ENCODE measurements at places on chromosomes 3 and 15. TPM values are rescaled to one million over a fixed set of nuclear protein-coding genes. Genes with fewer than 3 reads are reported as not detected.

- DNase-seq, result no peak
- H3K27ac ChIP-seq, result no peak overlapping the region
- no peaks in the 10 kb centered on the region for H3K4me1 ChIP-seq
- no peaks in the 10 kb centered on the region for H3K36me3 ChIP-seq
- H3K27me3 ChIP-seq, result no peaks in the 10 kb centered on the region
Measured at GRCh38 chr3:110066206-110066605, 728.9 kb upstream of the DPPA4 start.

- H3K4me3 ChIP-seq, result no peak overlapping the region
- no peaks in the 10 kb centered on the region for H3K36me3 ChIP-seq
- no peak overlapping the region for H3K27ac ChIP-seq
- no peak for DNase-seq
Measured at GRCh38 chr3:32592696-32593353, 22.2 kb upstream of the DYNC1LI1 start.

Gene DPPA2
- total RNA-seq, result not detected

DNA sequence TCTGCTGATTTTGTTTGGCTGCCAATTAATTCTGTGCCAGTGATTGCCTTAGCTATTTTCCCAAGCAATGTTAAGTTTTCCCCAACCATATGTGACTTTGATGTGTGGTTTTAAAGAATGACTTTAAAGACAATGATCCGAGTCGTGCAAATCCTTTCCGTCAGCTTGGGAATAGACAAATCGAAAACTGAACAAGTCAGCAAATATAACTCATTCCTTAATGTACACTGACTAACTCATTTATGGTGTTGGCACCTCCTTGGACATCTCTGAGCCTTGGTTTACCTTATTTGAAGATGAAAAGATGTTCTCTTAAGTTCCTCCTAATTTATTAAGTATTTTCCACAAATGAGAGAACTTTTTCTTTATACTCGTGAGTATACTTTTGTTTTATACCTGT lies 249.4 kb upstream of the SLCO3A1 start:
- no peak overlapping the region for H3K27ac ChIP-seq
- H3K27me3 ChIP-seq, result no peaks in the 10 kb centered on the region
- no peak overlapping the region for H3K4me3 ChIP-seq
- no peak for DNase-seq

DNA sequence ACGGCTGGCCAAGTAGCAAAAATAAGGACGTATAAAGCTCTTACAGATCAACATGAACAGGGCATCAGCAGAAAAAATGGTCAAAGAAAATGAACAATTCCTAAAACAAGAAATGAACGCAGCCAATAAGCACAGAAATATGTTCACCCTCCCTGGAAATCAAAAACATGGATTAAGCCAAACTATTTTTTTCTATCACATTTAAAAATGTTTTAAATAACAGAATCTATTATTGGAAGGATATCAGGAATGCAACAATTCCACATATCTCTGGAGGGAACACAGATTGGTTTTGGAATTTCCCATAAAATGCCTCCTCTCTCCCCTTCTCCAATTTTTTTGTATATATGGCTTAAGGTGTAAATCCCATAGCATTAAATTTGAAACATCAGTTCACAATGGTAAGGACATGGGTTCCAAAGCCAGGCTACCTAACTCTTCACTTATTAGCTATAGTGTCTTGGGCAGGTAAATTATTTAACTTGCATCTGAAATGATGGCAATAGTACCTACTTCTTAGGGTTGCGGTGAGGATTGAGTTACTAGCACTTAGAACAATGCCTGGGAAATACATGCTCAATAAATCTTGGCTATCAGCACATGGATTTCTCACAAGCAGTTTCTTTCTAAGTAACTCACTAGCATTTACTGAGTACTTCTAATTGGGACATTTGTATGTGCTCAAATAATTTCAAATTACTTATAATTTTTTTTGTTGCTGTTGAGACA lies 10.1 kb downstream of the UACA start:
- H3K4me1 ChIP-seq, result peaks cover 6% of the 10 kb centered on the region
- peaks cover under 1% of the 10 kb centered on the region for H3K27me3 ChIP-seq
- no peak overlapping the region for H3K27ac ChIP-seq
- H3K4me3 ChIP-seq, result no peak overlapping the region
- no peak for DNase-seq

DNA sequence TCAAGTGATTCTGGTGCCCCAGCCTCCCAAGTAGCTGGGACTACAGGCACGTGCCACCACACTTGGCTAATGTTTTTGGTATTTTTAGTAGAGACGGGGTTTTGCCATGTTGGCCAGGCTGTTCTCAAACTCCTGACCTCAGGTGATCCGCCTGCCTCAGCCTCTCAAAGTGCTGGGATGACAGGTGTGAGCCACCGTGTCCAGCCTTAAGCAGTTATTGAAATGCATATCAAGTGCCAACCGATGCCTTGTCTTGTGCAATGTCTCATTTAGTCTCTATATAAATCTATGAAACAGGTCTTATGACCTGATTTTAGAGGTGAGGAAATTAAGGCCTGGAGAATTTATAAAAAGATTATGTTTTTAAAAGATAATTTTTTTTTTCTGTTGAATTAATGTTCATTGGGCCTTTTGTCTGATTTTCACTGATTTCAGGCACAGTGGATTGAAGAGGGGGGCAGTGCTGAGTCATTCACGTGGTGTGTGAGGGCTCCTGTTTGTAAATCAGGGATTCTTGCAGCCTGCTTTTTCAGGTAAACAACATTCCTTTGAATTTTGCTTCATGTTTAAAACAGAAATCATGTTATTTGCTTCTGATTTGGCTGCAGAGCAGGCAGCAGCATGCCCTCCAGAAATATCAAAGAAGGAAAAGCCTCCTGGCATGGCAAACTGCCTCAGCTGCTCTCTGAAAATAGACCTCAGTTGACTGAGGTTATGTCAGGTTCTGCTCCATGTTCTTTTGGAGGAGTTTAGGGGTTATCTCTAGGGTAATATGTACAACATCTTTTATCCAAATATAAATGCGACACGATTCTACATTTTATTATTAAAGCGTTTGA lies 407.0 kb upstream of the RGMA start:
- H3K4me3 ChIP-seq, result no peak overlapping the region
- no peaks in the 10 kb centered on the region for H3K36me3 ChIP-seq
- no peak overlapping the region for H3K27ac ChIP-seq
- H3K4me1 ChIP-seq, result no peaks in the 10 kb centered on the region
- DNase-seq, result no peak

DNA sequence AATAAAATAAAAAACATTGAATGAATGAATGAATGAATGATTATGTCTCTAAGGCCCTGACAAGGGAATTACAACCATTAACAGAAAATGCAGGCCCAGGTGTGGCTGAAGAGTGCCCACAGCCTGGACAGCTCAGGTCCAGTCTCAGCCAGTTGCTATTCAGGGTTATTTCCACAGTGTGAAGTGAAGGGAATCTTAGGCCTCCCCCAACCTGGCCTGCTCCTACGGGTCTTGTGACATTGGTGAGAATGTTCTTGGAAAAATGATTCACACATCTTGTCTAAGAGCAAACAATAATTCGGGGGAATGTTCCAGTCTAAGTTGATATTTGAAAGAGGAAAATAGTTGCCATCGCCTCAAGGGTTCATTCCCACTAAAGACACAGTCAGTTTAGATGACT lies 37.0 kb downstream of the MINDY4B start:
- no peaks in the 10 kb centered on the region for H3K4me1 ChIP-seq
- no peak for DNase-seq
- H3K27ac ChIP-seq, result no peak overlapping the region
- no peak overlapping the region for H3K4me3 ChIP-seq
- no peaks in the 10 kb centered on the region for H3K36me3 ChIP-seq

DNA sequence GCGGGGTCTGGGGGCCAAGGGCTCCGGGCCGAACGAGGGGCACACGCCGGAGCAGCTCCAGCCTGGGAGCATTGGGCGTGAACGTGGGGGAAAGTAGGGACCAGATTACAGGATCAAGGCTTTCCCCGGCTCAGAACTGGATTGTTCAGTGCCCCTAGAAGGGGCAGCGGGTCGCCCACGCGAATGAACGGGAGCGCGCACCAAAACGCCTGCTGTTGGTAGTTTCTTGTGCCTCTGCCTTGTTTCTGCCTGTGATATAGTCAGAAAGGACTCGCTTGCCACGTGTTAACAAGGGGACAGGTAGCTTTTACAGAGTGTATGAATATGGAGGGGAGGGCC lies 1.1 kb downstream of the CASR start:
- DNase-seq, result no peak
- H3K27me3 ChIP-seq, result peaks cover 14% of the 10 kb centered on the region
- H3K4me3 ChIP-seq, result peak overlapping the region; percentile 8
- no peak overlapping the region for H3K27ac ChIP-seq

Gene ZPLD1
- not detected for total RNA-seq

DNA sequence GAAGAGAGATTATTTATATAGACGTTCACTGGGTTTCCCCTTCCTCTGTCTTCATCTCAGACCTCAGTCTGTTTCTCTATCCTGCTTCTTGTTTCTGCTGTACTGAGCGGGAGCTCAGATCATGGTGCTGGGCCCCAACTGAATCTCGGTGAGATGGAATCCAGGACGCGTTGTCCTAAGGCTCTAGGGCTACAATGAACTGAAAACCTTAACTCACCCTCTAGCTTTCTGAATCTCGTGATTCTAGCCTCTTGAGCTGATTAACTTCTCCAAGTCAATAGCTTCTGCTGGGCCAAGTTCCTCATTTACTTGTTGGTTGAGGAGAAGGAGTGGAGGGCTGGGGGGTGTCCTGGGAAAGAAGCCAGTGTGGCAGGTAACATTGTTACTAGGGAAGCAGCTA lies 32.7 kb upstream of the MAP3K13 start:
- H3K27ac ChIP-seq, result no peak overlapping the region
- DNase-seq, result no peak
- H3K36me3 ChIP-seq, result no peaks in the 10 kb centered on the region

GRCh38 chr15:40743921-40744814 lies 10.9 kb downstream of the RMDN3 start:
- no peaks in the 10 kb centered on the region for H3K27me3 ChIP-seq
- H3K4me1 ChIP-seq, result peaks cover 22% of the 10 kb centered on the region
- peak overlapping the region; percentile 81 for H3K27ac ChIP-seq
- H3K4me3 ChIP-seq, result no peak overlapping the region
- peaks cover 59% of the 10 kb centered on the region for H3K36me3 ChIP-seq
- peak; percentile 30 for DNase-seq

DNA sequence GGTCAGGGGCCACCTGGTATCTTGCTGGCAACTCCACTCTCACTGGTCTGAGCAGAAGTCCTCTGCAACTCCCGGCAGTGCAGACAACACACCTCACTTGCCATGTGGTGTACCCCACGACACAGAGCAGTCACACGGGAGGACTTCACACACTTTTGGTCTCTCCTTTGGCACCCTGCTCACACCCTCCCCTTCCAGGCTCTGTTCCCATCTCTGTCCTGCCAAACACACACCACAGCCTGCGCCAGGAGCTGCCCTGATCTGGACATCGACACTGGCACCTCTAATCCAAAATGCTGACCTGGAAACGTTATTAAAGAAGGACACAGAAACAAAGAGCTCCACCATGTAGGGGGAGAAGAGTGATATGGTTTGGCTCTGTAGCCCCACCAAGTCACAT lies 57.2 kb downstream of the SLC41A3 start:
- no peak overlapping the region for H3K4me3 ChIP-seq
- peaks cover 41% of the 10 kb centered on the region for H3K36me3 ChIP-seq
- H3K27me3 ChIP-seq, result no peaks in the 10 kb centered on the region
- DNase-seq, result no peak
- peaks cover 13% of the 10 kb centered on the region for H3K4me1 ChIP-seq

GRCh38 chr3:45227071-45227820 lies 1.2 kb upstream of the TMEM158 start:
- no peaks in the 10 kb centered on the region for H3K36me3 ChIP-seq
- peaks cover 14% of the 10 kb centered on the region for H3K4me1 ChIP-seq
- no peak overlapping the region for H3K27ac ChIP-seq
- no peak overlapping the region for H3K4me3 ChIP-seq
- no peak for DNase-seq

- no peak for DNase-seq
- H3K4me1 ChIP-seq, result no peaks in the 10 kb centered on the region
- no peak overlapping the region for H3K4me3 ChIP-seq
- no peak overlapping the region for H3K27ac ChIP-seq
- H3K27me3 ChIP-seq, result no peaks in the 10 kb centered on the region
Measured at GRCh38 chr3:158451405-158452055, 119.5 kb upstream of the MLF1 start.

GRCh38 chr15:41773729-41774061 lies 589 bp upstream of the MAPKBP1 start:
- H3K36me3 ChIP-seq, result no peaks in the 10 kb centered on the region
- DNase-seq, result no peak
- H3K27ac ChIP-seq, result peak overlapping the region; percentile 72
- H3K4me1 ChIP-seq, result peaks cover 46% of the 10 kb centered on the region

- no peaks in the 10 kb centered on the region for H3K36me3 ChIP-seq
- no peaks in the 10 kb centered on the region for H3K27me3 ChIP-seq
- no peaks in the 10 kb centered on the region for H3K4me1 ChIP-seq
- no peak overlapping the region for H3K27ac ChIP-seq
- H3K4me3 ChIP-seq, result no peak overlapping the region
Measured at GRCh38 chr3:10855871-10856662, 40.0 kb downstream of the SLC6A11 start.

GRCh38 chr3:157129803-157130466 lies 30.0 kb downstream of the CCNL1 start:
- no peaks in the 10 kb centered on the region for H3K36me3 ChIP-seq
- H3K4me1 ChIP-seq, result peaks cover 76% of the 10 kb centered on the region
- H3K4me3 ChIP-seq, result peak overlapping the region; percentile 28
- no peaks in the 10 kb centered on the region for H3K27me3 ChIP-seq
- no peak for DNase-seq

DNA sequence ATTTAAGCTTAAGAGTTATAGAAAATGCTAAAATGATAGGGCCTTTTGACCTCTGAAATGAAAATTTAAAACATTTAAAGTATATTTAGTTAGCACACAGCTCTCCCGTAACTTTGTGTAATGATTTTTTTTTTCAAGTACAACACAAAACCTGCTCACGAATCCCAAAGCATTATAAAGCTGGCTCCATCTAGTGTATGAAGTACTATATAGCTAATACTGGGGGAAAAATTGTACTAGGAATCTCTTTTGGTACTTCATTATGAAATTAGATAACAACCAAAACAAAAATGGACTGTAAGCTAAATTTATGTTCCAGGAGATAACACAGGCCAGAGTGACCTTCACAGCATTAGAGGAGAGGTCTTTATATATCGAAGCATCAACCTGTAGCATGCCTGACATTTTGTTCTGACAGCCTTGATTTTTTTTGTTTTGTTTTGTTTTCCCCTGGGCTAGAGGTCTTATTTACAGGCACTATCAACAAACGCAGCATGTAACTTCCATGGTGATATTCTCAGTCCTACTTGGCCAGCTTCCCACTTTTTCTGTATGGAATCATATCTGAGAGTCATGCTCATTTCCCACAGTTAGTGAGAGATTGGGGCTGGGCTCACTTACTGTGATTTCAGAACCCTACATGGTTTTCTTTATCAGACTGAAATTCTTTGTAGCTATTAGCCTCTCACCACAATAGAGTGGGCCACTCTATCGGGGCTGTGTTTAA lies 116.3 kb downstream of the MITF start:
- H3K27ac ChIP-seq, result no peak overlapping the region
- no peaks in the 10 kb centered on the region for H3K4me1 ChIP-seq
- no peak overlapping the region for H3K4me3 ChIP-seq
- H3K36me3 ChIP-seq, result no peaks in the 10 kb centered on the region

- H3K36me3 ChIP-seq, result no peaks in the 10 kb centered on the region
- no peak overlapping the region for H3K27ac ChIP-seq
- no peak overlapping the region for H3K4me3 ChIP-seq
- DNase-seq, result no peak
- H3K4me1 ChIP-seq, result no peaks in the 10 kb centered on the region
Measured at GRCh38 chr3:23241256-23241655, 38.1 kb downstream of the UBE2E2 start.

GRCh38 chr15:78182336-78182700 lies 33.2 kb downstream of the IDH3A start:
- H3K4me1 ChIP-seq, result no peaks in the 10 kb centered on the region
- no peaks in the 10 kb centered on the region for H3K36me3 ChIP-seq
- no peaks in the 10 kb centered on the region for H3K27me3 ChIP-seq
- no peak for DNase-seq
- no peak overlapping the region for H3K4me3 ChIP-seq
